Activated naive CD8-positive, alpha-beta T cell treated with anti-CD3 and anti-CD28 coated beads, Interleukin-2, amount 10 ng/mL, durations not matched to agents 7 days and 5 days (primary cell): ENCODE measurements at places on chromosomes 16 and 17. TPM values are rescaled to one million over a fixed set of nuclear protein-coding genes. Genes with fewer than 3 reads are reported as not detected.

GRCh38 chr17:29929533-29930408 is at the start of gene SSH2:
Gene SSH2, minus strand, starts transcription at chr17:29930228. Its CDS starts 228 bp downstream, at chr17:29930000.
- DNase-seq = peak; percentile 90

GRCh38 chr17:35953720-35954119 is 10.2 kb upstream of the LYZL6 start:
- DNase-seq = no peak

DNA sequence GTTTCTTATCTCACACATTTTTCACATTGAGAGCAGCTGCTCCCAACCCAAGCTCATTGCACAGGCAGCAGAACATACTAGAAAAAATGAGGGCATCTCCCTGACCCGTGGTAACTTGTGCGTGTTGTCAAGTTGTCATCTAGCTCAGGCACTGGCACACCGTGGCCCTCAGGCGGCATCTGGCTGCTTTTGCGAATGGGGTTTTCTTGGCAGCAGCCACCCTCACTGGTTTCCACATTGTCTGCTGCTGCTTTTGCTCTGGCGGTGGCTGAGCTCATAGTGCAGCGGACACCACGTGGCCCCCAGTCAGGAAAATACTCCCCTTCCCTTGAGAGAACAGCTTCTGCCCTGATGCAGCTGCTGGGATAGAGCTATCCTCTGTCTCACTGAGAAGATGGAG is 9.4 kb upstream of the TEDC2 start:
- DNase-seq = no peak

DNA sequence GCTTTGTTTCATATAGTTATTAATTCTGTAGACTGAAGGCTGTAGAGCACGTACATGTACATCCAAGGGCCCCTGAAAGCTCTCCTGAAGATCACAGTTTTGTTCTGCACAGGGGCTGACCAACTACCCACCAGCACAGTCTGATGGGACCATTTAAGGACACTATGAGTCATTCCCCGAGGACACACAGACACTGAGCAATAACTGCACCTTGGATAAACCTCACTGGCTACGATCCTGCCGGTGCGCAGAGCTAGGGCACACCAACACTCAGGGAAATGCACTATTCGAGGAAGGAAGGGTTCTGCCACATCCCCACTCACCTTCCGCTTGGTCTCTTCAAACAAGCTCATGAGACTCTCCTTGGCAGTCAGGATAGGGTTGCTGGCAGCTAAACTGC is 20.3 kb downstream of the SMG6 start:
- DNase-seq = no peak

DNA sequence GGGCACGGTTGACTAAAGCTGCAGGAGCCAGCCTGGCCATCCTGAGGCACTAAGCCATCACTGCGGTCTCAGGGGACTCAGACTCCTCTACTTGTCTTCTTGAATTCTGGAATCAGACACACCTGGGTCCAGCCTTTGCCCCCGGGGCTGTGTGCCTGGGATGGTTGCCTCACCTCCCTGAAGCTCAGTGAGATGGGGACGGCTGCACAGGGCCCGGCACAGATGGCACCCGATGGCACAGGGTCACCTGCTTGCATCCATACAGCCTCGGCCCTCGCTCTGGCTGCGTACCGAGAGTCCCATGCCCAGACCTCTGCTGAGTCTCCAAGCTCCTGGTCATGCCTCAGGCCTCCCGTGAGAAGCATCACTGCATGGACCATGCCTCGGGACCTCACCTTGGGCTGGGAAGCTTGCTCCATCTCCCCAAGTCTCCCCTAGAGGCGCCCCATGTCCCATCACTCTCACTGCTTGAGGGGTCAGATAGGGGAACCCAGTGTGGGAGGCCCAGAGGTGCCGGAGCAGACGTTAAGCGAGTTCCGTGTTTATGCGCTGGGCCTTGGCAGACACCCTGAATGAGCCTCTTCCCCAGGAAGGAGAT is 316.3 kb downstream of the SEC14L1 start:
- peak; percentile 62 for DNase-seq

GRCh38 chr17:57288040-57288772 is 31.9 kb downstream of the MSI2 start:
- no peak for DNase-seq

DNA sequence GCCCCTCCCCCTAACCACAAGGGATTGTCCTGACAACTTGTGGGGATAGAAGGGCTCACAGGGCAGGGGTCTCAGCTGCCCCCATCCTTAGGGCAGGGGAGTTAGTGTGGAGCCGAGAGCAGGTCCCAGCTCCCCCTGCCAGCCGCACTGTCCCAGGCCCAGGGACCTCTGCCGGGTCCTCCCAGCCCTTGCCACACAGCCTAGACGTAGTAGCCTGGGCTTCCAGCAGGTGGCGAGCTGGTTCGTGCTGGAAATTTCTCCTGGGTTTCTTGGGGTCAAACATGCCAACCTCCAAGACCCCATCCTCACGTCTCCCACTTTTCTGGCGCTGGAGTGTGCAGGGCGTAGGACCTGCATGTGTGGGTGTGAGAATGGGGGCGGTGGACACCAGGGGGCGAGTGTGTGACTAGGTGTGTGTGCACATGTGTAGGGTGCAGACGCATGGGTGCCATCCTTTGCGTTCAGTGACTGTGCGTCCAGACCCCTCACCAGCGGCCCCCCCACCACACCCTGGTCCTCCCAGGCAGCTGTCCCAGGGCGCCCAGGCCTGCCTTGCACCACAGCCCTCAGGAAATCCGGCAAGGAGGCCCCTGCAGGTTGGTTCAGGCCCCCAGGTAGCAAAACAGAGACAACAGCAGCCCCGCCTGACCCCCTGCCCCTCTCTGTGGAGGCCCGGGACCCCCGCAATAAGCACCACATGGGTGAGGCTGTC is 29.5 kb downstream of the SBK1 start:
- DNase-seq = peak; percentile 72

DNA sequence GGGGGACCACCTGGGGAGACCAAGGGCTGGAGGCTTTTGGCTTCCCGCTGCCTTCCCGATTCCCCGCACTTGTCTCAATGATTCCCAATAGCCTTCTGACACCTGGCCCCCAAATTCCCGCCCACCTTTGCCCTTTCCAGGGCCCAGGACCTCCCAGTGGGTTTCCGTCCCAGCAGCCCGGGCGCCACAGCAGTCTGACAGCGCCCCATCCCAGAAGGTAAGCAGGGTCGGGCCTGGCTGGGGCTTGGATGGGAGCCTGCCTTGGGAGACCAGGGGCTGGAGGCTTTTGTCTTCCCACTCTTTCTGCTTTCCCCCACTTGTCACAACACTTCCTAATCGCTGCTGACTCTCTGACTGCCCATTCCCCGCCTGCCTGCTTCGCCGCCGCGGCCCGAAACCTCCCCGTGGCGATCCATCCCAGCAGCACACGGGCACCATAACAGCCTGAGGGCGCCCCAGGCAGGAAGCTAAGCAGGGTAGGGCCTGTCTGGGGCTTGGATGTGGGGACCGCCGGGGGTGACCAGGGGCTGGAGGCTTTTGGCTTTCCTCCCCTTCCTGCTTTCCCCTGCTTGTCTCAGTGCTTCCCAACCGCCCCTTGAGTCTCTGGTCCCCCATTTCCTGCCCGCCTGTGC is 2289.3 kb downstream of the TP53TG3F start:
- no peak for DNase-seq

DNA sequence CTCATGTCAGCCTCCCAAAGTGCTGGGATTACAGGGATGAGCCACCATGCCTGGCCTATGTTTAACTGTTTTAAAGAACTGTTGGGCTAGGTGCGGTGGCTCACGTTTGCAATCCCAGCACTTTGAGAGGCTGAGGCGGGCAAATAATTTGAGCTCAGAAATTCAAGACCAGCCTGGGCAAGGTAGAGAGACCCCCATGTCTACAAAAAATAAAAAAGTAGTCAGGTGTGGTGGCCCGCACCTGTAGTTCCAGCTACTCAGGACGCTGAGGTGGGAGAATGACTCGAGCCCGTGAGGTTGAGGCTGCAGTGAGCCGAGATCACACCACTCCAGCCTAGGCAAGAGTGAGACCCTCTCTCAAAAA is 1.9 kb upstream of the ITGAL start:
- DNase-seq = no peak

Gene NLRP1
- total RNA-seq = 126 TPM

Gene CMTR2
- total RNA-seq = 23.7 TPM

DNA sequence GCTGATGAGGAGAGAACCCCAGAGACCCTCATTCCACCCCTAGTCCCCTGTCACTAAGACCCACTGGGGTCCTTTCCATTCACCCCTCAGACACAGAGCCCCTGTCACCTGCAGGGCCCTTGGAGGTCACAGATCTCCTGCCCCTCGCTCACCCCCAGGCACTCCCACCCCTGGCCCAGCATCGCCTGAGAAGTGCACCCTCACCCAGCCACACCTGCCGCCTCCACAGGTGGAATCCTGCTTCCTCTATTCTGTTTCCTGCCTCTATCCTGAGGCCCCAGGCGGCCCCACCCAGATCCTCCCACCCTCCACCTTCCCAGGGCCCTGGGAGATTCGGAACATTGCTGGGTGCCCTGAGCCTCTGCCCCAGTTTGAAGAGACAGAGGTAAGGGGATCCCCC is 13.8 kb upstream of the KRT17 start:
- no peak for DNase-seq

DNA sequence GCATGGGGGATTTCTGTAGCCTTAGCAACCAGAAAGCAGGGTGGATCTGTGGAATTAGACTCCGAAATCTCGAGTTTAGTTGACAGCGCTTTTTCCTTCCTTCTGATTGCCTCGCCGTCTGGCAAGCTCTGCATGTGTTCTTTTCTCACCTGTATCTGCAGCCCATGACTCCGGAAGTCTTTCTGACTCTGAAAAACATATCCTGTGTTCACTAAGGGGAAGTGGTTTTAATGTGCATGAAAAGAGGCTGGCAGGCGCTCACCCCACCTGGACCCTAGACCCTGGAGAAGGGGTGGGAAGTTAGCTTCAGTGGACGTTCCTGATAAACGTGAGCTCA is 158.5 kb downstream of the RPTOR start:
- no peak for DNase-seq

Gene BRIP1
- total RNA-seq = 20.1 TPM

Gene STAC2
- not detected for total RNA-seq

GRCh38 chr16:55645986-55646385 is 9.8 kb upstream of the SLC6A2 start:
- DNase-seq = no peak

DNA sequence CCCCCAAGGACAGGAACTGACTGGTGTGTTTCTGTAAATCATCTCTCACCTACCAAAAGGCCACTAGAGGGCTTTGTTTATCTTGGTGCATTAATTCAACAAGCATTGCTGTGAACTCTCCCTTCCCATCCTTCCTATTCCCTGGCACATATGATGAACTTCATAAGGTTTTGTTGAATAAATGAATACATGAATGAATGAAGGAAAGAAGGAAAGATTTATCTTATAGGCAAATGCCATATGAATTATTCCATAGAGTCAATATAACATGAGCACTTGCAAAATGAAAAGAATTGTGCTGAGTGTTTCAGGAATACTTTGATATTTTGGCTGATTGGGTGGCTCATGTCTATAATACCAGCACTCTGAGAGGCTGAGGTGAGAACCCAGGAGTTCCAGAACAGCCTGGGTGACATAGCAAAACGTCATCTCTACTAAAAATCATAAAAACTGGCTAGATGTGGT is 4.3 kb downstream of the SPDYE4 start:
- no peak for DNase-seq

Gene BIRC5
- total RNA-seq = 65.2 TPM

DNA sequence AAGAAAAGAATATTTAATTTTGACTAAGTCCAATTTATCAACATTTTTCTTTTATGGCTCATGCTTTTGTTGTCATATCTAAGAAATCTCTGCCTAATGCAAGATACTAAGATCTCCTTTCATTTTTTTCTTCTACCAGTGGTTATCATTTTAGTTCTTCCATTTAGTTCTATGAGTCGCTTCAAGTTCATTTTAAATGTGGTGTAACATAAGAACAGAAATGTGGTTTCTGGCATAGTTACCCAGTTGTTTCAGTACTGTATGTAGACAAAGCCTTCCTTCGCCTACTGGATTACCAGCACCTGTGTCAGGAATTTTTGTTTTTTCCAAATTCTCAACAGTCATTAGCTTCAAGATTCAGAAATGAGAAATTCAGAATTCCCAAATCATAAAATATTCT is 175.7 kb downstream of the PARN start:
- DNase-seq = no peak

DNA sequence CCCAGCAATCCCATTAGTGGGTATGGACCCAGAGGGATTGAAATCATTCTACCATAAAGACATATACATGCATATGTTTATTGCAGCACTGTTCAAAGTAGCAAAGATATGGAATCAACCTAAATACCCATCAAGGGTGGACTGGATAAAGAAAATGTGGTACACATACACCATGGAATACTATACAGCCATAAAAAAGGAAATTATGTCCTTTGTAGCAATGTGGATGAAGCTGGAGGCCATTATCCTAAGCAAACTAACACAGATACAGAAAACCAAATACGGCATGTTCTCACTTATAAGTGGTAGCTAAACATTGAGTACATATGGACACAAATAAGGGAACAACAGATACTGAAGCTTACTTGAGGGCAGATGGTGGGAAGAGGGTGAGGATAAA is 2.4 kb downstream of the KRTAP2-3 start:
- no peak for DNase-seq

GRCh38 chr17:31550389-31551056 is 159.0 kb downstream of the RAB11FIP4 start:
- DNase-seq = no peak

DNA sequence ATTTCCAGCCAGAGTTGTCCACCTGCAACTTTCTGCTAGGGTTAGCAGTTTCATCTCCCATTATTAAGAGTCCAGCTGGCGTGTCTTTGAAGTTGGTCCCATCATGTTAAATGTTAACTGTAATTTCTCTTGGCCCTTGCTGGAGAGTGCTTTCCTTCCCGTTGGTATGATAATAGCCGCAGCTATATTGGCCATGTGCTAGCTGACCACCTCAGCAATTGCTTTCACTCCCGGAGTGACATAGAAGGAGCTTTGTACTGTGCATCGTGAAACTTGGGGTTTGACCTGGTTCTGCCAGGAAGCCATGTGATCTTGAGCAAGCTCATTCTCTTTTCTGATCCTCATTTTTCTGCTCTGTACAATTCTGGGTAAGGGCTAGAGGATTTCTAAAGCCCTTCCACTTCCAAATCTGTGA is 81.0 kb upstream of the TBX2 start:
- DNase-seq = no peak

Gene KRT32
- not detected for total RNA-seq

Gene E2F4
- total RNA-seq = 114 TPM

DNA sequence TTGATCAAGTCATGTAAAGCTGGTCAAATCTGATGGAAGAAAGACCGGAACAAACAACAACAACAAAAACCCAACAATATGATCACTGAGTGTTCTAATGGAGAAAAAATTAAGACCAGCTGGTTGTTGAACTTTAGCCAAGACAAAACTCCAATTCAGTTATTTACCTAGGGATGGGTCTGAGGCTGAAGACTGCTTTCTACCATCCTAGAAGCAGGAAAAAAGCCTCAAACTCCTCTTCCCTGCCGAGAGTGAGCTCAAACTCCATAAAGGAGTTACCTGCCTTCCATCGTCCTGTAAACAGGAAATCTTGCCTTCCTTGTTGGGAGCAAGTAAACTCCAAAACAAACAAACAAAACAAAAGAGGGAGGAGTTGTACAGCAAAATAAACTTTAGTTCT is 23.1 kb upstream of the TMEM98 start:
- no peak for DNase-seq

GRCh38 chr17:17748179-17748578 is 66.9 kb downstream of the RAI1 start:
- no peak for DNase-seq
